HS-27A (cell line): ENCODE measurements at places on chromosomes 11 and 22.

DNA sequence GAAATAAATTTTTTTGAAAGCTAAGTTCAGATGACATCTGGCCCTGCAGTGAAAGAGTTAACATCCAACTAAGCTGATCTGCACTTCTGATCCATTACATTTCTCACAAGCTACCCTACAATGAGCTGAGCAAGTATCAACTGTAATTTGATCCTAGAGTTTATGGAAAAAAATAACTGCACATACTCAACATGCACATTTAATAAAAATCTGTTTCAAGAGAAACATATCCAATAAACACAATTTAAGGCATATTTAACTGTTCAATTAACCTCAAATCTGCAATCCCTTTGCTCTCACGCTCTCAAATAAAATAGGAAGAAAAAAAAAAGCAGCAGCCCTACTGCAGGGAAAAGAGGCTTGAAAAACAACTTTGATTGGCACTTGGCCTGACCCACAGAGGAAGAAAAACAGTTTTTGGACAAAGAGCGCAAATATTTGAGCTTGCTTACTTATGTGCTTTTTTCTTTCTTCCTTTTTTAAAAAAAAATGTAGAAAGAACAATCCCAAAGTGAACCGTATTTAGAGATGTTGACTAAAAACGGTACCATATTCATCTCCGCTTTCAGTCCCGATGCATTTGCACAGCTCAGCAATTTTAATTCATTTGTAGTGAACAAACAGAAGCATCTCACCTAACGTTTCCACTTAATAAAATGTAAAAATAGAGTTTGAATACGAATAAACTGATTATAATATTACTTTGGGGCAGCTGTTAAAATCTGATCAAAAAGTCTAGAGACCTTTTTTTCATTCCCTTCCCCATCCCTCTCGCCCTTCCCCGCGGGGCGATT lies 1.6 kb downstream of the SESN3 start:
- DNase-seq, result no peak

- no peak for DNase-seq
Observed at GRCh38 chr11:117874910-117875381, 1.5 kb downstream of the FXYD6 start.

- no peak for DNase-seq
Observed at GRCh38 chr22:39298241-39298987, 21.0 kb downstream of the RPL3 start.

- DNase-seq, result no peak
Observed at GRCh38 chr11:108838102-108838791, 173.4 kb downstream of the DDX10 start.

- no peak for DNase-seq
Observed at GRCh38 chr11:111153194-111153593, 92.3 kb upstream of the POU2AF2 start.

DNA sequence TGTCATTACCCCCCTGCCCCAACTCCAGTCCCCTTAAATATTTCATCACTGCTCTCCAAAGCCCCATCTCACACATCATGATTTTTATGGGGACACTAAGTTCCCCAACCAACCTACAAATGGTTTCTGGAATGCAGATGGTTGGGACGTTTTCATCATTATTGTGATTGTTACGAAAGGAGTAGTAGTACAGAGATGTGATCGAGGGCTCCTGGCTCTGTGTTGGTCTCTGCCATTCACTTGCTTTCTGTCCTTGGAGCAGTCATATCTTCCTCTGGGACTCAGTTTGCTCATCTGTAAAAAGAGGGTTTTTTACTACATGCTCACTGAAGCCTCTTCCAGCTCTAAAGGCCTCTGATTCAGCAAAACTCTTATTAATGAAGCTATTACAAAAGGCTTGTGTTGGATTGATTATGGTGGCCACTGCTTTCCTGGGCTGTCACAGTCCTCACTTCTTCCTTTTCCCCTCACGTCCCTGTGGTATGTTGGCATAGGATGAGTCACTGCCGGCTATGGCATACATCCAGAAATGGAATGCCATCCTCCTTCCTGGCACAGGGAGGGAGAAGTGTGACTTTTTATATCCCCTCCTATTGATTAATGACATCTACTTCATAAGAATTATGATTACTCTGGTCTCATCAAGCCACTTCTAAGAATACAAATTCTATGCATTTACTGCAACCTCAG lies 593.7 kb downstream of the METTL15 start:
- peak; percentile 90 for DNase-seq

- DNase-seq, result no peak
Observed at GRCh38 chr11:68003846-68004550, at the start of gene UNC93B1. Gene UNC93B1 (minus strand): TSS chr11:68004097. CDS start chr11:68004043, 54 bp downstream.

- DNase-seq, result no peak
Observed at GRCh38 chr11:47415091-47415854, 6.9 kb downstream of the SLC39A13 start.

GRCh38 chr11:126732981-126733380 lies 267.6 kb downstream of the KIRREL3 start:
- no peak for DNase-seq

DNA sequence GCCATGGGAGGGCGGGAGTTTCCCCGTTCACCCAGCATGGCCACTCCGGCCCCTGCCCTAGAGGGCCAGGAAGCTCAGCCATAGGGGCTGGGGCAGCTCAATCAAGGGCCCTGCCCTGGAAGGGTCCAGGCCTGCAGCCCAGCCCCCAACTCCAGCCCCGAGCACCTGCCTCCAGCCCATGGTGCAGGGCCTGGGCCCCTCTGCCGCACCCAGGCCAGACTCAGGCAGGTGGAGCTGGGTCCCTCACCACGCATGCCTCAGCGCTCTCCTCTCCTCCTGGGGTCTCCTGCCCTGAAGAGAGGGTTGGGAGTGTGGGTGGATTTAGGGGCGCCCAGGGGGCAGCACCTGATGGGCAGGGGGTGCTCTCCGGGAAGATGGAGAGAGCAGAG lies 13.1 kb downstream of the MLC1 start:
- DNase-seq, result no peak

DNA sequence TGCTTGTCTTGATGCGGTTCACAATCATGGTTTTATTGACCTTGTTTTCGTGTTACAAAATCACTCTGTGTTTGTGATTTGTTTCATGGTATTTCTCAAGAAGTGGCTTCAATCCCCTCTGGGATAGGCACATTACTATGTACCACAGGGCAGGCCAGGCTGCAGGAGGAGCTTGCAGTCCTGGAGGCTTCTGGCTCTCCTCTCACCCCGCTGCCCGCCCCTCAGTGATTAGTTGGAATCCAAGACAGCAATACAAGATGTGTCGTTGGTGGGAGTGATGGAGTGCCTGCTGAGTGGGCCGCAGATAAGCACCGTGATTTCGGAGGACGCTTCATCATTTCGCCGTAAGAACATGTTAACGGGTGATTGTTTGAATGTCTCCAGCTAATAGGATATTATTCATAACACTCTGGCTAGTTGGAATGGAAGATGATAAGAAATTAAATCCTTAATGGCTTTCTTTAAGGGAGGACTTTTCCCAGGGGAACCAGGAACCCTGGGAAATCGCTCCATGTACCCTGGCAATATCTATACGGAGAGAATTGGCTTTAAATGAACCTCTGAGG lies 384.4 kb downstream of the MIAT start:
- no peak for DNase-seq

DNA sequence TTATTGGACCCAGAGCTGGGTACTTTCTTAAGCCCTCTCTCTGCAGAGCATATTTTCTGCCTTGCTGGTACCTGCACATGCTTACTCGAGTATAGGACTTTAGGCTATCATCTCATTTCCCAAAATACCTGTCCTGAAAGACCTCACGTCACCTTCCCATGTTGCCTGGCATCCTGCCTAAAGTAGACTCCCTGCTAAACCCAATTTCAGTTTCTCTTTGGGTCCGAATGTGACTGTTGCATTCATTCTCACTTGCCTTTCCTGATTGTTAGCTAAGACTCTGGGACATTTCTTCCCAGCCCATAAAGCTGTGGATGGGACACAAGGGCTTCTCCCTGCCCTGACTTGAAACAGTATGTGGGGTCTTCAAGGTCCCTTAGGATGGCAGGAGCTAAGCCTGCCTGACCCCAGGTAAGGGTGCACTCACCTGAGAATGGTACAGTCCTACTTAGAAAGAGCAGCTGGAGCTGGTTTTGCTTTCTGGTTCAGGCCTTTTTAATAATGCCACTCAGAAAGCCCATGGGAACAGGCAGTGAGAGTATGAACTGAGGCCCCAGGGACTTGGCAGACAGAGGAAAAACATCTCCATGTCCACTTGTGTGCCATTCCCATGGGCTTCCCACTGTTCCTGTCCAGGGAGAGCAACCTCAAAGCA lies 12.9 kb downstream of the OR51E2 start:
- DNase-seq, result no peak

GRCh38 chr22:50577987-50578775 lies at the start of gene CPT1B:
Gene CPT1B (minus strand): TSS chr22:50578427. CDS start chr22:50577915, 512 bp downstream.
- no peak for DNase-seq

DNA sequence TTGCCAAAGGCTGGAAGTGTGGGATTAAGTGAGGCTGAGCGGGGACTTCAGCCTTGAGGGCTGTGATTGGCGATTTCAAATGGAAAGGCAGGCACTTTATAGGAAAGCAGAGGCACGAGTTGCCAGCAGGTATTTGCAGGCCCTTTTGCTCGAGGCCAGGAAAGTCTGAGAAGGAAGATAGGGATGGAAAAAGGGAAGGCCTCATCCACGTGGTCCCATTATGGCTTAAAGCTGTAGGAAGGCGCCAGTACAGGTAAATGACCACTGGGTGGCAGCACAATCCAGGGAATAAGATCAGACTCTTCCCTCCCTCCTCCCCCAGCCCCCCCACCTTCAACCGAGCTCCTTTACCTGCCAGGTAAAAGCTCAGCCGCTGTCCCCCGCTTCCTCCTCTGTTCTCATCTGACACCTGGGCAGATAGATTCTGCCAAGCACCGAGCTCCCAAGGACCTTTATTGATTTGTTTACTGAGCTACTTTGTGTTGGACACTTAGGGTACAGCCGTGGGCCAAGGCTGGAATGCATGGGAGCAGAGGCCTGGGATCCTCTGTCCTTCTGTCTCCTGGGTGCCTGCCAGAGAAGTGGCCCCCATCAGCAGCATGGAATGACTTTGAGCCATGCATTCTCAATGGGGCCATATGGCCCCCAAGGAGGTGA lies 7.5 kb downstream of the P2RX3 start:
- no peak for DNase-seq

DNA sequence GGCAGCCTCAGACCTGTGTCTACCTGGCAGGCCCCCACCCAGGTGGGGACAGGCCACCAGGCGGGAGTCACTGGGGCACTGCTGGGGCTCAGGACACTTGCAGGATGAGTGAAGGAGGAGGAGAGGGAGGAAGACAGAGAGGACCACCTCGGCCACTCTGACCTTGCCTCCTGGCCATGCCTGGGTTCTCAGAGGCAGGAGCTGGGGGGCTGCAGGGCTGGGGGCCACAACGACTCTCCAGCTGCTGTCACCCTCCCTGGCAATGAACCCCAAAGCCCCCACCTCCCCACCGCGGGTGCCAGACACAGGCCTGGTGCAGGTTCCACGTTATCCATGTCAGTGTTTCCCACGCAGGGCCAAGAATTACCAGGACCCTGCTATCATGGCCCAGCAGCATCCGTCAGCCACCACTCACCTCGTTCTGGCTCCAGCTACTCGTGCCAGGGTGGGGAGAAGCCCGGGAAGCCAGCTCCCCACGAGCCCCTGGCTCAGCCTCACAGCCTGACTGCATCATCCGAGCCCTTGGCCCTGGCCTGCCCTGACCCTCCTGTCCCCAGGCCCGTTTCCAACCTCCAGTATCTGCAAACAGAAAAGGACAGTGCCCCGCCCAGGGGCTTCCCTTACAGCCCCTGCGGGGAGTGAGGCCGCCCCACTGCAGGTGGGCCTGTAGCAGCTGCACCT lies 62.4 kb downstream of the BRD1 start:
- no peak for DNase-seq

GRCh38 chr22:44080936-44081861 lies 57.1 kb downstream of the PARVB start:
- peak; percentile 9 for DNase-seq

DNA sequence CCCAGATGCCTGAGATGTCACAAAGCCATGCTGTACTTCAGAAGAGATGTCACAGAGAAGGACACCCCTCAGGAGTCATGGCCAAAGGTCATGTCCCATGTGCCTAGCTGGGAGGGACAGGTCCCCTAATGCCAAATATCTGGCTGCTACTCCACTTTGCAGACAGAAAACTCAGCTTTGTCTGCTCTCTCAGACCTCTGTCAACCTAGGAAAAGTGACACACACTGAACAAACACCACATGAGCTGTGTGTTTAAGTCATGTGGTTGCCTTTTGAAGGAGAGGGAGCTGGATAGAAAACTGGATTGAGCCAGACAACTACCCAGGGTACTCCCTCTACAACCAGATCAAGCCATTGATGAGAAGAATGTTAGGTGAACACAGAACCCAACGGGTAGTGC lies 3.5 kb downstream of the TRIM66 start:
- DNase-seq, result no peak

- no peak for DNase-seq
Observed at GRCh38 chr11:46426233-46426991, 34.8 kb upstream of the CHRM4 start.

DNA sequence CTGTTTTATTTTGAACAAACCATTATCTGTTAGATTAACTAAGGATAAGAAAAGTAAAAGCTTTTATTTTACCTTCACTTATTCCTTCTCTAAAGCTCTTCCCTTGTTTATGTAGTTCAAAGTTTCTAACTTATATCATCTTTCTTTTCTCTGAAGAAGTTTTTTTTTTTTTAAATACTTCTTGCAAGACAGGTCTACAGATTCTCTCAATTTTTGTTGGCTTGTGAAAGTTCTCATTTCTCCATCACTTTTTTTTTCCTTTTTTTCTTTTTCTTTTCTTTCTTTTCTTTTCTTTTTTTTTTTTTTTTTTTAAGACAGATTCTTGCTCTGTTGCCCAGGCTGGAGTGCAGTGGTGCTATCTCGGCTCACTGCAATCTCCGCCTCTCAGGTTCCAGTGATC lies 4.7 kb upstream of the TREH start:
- DNase-seq, result no peak
